Adrenal gland (tissue), 19 donors: ENCODE measurements at places on chromosomes 5 and 9.

DNA sequence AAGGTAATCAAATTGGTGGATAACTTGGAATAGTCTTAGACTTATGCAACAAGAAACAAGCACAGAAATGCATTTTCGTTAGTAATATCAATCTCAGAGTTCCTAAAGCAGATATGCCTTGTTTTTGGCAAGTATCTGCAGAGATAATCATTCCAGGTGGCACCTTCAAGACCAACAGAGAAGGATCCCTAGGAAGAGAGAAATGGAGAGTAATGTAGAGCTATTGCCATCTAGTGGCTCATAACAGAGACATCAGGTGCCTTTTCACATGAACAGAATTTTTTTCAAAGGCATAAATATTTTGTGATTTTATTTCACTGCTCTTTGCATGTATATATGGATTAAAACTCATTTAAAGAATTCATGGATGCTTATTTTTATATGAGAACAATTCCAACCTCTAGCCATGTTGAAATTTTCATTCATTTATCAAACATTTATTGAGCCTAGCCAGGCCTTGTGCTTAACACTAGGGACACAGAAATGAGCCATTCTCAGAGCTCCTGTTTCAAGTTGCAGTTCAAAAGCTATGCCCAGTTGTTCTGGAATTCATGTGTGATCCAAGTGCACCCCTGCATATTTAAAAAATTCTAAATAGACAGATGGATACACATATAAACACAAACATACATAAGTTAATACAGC lies 117.5 kb upstream of the OR13F1 start:
- DNase-seq: no peak

- no peak for DNase-seq
These were observed 2.0 kb downstream of the ENHO start for GRCh38 chr9:34520505-34521385.

DNA sequence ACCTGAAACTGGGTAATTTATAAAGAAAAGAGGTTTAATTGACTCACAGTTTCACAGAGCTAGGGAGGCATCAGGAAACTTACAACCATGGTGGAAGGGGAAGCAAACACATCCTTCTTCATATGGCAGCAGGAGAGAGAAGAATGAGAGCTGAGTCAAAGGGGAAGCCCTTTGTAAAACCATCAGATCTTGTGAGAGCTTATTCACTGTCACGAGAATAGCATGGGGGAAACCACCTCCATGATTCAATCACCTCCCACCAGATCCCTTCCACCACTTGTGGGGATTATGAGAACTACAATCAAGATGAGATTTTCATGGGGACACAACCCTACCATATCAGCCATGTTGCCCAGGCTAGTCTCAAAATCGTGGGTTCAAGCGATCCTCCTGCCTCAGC lies 143.4 kb downstream of the FGF18 start:
- DNase-seq: no peak

- DNase-seq: no peak
These were observed 408.1 kb downstream of the MAT2B start for GRCh38 chr5:163913548-163913947.

- DNase-seq: peak; percentile 60
These were observed 101.7 kb upstream of the PITX1 start for GRCh38 chr5:135135530-135136226.

DNA sequence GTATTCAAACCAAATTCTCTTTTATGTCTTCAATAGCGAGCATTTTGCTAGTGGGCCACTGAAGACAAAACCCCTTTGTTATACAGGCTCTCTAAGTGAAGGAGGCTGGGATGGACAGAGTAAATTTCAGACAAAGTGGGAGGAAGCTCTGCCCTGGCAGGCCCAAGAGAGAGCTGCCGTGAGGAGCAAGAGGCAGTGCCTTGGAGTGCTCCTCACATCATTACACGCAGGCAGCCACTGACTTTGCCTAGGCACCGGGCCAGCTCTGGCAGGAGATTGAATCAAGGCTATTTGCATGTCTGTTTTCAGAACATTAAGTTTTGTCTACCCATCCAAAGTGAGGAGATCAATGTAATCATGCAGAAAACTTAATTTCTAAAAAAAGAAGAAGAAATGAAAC lies 167.7 kb downstream of the CCDC192 start:
- DNase-seq: peak; percentile 85

GRCh38 chr5:56938858-56939257 lies 13.1 kb downstream of the MIER3 start:
- DNase-seq: no peak

DNA sequence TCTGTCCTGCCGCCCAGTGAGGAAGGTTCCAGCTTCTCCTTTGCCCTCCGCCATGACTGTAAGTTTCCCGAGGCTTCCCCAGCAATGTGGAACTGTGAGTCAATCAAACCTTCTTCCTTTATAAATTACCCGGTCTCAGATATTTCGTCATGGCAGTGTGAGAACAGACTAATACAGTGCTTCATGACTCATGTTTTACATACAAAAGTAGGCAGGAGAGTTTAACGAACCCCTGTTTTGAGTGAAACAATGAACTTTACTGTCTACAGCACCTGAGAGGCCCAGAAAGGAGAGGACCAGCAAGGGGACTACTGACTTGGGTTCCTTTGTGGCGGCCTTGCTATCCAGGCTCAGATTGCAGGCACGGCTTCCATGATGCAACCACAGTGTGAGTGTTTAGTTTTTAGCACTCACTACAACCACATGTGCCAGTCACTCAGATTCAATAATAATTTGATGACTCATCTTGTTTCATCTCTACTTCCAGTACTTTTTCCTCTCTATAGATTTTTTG lies 139.1 kb upstream of the CLINT1 start:
- no peak for DNase-seq

DNA sequence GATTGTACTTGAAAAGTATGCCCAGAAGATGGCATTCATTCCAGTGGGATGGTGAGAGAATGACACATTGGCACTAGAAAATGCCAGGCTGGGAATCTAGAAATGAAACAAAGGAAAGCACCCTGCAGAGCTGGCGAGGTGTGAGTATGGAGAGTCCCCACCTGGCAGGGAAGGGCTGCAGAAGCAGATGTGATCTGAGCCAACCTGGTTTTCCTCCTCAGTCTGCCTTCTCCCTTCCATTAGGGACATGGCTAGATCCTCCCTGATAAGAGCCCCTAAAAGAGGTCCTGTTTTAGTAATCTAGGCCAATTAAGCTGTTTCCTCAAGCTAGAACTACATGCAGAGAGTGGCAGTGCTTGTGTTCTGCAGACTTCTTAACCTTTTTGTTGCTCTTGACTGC lies 24.7 kb upstream of the TNFSF15 start:
- no peak for DNase-seq

DNA sequence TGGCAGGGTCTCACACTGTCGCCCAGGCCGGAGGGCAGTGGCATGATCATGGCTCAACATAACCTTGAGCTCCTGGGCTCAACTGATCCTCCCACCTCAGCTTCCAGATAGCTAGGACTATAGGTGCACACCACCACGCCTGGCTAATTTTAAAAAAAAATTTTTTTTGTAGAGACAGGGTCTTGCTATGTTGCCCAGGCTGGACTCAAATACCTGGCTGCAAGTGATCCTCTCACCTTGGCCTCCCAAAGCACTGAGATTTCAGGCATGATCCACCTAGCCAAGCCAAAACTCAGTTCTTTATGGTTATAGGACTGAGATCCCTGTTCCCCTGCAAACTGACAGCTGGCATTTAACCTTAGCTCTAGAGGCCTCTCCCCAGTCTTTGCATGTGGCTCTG lies 5.3 kb downstream of the LMBRD2 start:
- DNase-seq: no peak

GRCh38 chr5:123771715-123772114 lies 259.7 kb downstream of the CSNK1G3 start:
- no peak for DNase-seq

- no peak for DNase-seq
These were observed 96.2 kb upstream of the ICE1 start for GRCh38 chr5:5326115-5326758.

DNA sequence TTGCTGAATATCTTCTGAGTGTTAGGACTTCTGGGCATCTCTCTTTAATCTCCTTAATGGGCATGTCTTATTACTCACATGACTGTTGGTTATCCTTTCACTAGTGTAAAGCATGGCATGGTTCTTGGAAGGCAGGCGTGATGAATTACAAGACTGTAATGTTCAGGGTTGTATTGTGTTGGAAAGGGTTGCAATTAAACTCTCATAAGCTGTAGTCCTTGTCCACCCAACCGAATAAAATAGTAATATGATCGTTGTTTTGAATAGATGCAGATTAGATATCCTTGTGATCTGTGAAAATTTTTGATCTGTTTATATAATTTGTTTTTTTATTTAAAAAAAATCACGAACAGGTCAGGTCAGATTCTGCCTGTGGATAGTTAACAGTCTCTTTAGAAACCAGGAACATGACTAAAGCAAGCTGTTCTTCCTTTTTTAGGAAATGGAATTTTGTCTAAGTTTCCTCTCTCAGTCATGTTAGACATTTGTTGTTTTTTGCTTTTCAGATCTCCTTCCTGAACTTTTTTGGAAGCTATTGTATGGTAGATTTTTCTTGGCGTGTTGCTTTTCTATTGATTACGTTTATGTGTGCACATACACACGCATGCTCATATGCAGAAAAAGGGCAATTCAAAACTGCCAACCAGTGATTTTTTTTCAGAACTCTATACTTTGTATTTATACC lies 121.8 kb downstream of the ARHGEF28 start:
- no peak for DNase-seq

DNA sequence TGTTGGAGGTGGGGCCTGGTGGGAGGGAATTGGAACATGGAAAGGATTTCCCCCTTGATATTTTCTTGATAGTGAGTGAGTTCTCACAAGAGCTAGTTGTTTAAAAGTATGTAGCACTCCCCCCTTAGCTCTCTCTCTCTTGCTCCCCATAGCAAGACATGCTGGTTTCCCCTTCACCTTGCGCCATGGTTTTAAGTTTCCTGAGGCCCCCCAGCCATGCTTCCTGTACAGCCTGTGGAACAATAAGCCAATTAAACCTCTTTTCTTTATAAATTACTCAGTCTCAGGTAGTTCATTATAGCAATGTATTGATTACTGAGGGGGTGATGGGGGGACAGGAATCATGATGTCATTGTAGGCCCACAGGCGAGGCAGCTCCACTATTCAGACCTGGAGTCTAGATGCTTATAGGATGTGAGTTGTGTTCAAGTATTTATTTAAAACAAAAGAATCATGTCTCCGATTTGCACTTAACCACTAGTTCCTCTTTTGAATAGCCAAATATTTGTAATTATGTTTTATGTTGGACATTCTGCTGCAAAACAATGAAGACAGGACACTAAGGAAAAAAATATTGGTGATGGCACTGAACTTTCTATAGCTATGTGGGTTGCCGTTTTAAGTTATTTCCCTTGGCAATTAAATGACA lies 156.6 kb downstream of the TMEM38B start:
- DNase-seq: no peak

DNA sequence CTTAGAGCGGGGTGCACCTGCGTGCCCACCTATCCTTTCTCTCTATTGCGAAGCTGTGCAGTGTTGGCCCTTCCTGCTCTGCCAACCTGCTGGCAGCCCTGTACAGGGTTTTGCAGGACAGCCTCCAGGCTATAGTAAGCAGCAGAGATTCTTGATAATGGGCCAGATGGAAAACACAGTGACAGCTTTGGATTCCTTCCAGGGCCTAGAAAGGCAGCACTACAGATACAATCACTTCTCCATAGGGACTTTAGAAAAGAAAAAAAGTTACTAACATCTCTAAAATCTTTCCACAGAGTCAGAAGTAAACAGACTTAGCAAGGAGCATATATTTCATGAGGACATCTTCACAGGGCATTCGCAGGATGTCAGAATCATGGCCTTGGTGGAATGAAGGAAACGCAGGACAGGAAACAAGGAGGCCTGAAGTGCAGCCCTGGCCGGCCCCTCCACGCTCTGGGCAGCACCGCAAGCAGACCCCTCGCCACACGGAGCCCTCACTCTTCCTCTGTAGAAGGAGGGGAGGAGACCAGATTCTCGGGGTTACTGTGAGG lies 172.1 kb upstream of the GAS1 start:
- peak; percentile 66 for DNase-seq

GRCh38 chr9:108779551-108780325 lies 76.0 kb downstream of the ACTL7B start:
- no peak for DNase-seq

- peak; percentile 10 for DNase-seq
These were observed 664 bp upstream of the IGFBPL1 start for GRCh38 chr9:38424918-38425317.

DNA sequence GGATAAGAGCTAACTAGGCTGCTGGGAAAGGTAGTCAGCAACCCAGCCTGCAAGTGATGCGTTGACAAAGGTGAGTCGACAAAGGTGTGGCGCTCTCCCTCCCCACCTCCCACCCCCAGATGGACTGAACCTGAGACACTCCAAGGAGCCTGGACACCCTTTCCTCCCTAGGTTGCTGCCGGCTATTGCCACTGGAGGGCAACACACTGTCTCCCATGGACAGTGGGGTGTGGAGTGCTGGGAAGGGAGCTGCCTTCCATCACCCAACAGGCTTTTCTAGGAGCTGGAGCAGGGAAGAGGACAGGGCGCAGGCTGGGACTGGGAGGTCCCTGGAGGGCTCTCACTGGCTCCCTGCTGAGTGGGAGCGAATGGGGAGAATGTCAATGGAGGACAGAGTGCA lies 75.4 kb upstream of the ARAP3 start:
- DNase-seq: no peak

- no peak for DNase-seq
These were observed 1126.4 kb upstream of the C9orf72 start for GRCh38 chr9:28699632-28700031.

- no peak for DNase-seq
These were observed 137.1 kb downstream of the GABBR2 start for GRCh38 chr9:98571643-98572042.

DNA sequence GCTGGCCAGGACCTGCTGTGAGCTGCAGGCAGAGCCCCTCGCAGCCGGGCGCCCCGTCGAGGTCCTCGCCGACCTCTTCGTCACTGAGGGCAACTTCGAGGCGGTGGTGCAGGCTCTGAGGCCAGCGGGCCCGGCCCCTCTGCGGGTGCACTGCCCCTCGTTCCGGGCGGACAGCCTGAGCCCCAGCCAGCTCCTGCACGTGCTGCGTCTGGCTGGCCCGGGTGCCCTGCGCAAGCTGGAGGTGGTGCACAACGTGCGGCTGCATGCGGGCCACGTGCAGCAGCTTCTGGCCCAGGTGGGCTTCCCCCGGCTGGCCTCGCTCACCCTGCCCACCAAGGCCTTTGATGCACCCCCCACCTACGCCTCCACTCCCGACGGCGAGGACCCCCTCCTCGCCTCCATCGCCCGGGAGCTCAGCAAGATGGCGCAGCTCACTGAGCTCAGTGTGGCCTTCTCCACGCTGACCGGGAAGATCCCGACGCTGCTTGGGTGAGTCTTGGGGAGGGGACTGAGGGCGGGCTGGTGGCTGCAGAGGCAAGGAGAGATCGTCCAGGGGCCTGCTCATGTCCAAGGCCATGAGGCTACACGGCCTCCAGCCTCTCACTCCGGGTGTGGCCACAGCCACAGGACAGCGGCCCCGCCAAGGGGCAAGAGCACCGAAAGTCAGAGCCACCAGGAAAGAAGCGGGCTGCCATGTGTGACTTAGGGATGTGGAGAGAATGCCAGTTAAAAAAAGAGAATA lies 825 bp downstream of the LRRC14B start:
- no peak for DNase-seq

DNA sequence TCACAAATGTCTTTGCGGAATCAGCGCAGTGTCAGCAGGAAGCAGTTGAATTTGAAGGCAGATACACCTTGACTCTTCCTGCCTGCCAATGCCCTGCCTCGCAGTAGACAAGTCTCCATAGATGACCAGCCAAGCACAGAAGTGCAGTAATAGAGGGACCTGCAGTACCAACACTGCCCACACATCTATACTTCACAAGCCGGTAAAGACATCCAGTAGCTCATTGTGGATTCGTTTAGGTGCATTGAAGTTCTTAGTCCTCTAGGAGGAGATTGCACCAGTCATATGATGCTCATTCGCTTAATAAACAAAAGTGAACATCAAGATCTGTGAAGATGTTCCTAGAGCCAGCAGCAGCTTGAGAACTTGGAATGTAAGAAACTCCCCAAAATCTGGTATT lies 7.1 kb upstream of the IFNA2 start:
- DNase-seq: no peak
